ENCODE measurements at places on chromosomes 6 and 20. TPM values are rescaled to one million over a fixed set of nuclear protein-coding genes. Genes with fewer than 3 reads are reported as not detected.

GRCh38 chr20:2234598-2235191 is 61.1 kb upstream of the TGM3 start:
- no peaks in the 10 kb centered on the region for H3K27me3 ChIP-seq
- peak; percentile 9 for DNase-seq
- H3K4me1 ChIP-seq = no peaks in the 10 kb centered on the region
- H3K4me3 ChIP-seq = no peak overlapping the region

DNA sequence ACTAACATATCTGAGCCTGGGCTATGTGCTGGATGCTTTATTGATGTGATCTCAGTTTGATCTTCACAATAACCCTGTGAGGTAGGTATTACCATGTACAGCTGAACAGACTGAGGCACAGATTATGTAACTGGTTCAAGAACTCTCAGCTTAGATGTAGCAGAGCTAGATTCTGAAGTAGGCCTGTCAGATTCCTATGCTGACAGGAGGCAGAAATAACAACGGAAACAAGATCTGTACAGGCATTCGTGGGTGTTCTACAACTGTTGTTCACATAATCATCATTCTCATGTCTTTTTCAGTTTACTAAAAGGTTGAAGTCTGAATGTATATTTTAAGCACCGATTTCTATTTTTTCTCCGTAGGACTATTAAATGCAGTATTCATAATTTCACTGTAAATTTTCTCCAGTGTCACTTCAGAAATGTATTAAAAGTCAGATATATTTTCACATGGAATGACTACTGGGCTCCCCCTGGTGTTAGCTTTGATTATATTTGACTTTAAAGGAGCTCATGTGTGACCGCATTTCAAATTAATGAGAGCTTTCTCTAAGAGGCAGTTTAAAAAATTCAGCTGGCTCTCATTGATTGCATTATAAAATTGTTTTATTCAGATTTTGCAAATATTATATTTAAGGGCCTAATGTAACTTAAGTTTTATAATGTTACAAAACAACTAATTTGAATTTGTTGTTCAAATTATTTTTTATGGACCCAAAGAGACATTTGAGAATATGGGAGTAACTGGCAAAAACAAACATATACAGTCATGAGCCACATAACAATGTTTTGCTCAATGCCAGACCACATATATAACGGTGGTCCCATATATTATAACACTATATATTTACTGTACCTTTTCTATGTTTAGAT is 36.4 kb upstream of the SLC17A4 start:
- H3K4me3 ChIP-seq = no peak overlapping the region
- H3K27me3 ChIP-seq = no peaks in the 10 kb centered on the region
- no peak for DNase-seq
- no peaks in the 10 kb centered on the region for H3K4me1 ChIP-seq

- H3K36me3 ChIP-seq = no peaks in the 10 kb centered on the region
- no peak overlapping the region for H3K4me3 ChIP-seq
- peaks cover 2% of the 10 kb centered on the region for H3K4me1 ChIP-seq
- no peaks in the 10 kb centered on the region for H3K27me3 ChIP-seq
Observed at GRCh38 chr20:8342391-8342790, 210.3 kb downstream of the PLCB1 start.

The PIM1 gene
- 71.3 TPM for polyA plus RNA-seq

The TOMM6 gene
- 195 TPM for polyA plus RNA-seq

- DNase-seq = no peak
- H3K27ac ChIP-seq = no peak overlapping the region
- no peaks in the 10 kb centered on the region for H3K36me3 ChIP-seq
- no peaks in the 10 kb centered on the region for H3K4me1 ChIP-seq
- H3K4me3 ChIP-seq = no peak overlapping the region
Observed at GRCh38 chr6:39666706-39667489, 58.3 kb downstream of the KIF6 start.

- no peaks in the 10 kb centered on the region for H3K4me1 ChIP-seq
- H3K4me3 ChIP-seq = no peak overlapping the region
- DNase-seq = no peak
- no peak overlapping the region for H3K27ac ChIP-seq
- no peaks in the 10 kb centered on the region for H3K27me3 ChIP-seq
- H3K36me3 ChIP-seq = peaks cover 34% of the 10 kb centered on the region
Observed at GRCh38 chr6:34587325-34587724, 31.2 kb upstream of the SPDEF start.

The RXRB gene
- 45.5 TPM for polyA plus RNA-seq

GRCh38 chr6:12895721-12896120 is 179.2 kb downstream of the PHACTR1 start:
- H3K4me3 ChIP-seq = no peak overlapping the region
- no peaks in the 10 kb centered on the region for H3K27me3 ChIP-seq
- H3K4me1 ChIP-seq = no peaks in the 10 kb centered on the region
- no peaks in the 10 kb centered on the region for H3K36me3 ChIP-seq
- DNase-seq = no peak

- no peak overlapping the region for H3K27ac ChIP-seq
- DNase-seq = no peak
- H3K4me3 ChIP-seq = no peak overlapping the region
- no peaks in the 10 kb centered on the region for H3K27me3 ChIP-seq
- H3K4me1 ChIP-seq = no peaks in the 10 kb centered on the region
- no peaks in the 10 kb centered on the region for H3K36me3 ChIP-seq
Observed at GRCh38 chr6:19906171-19906570, 69.0 kb downstream of the ID4 start.

DNA sequence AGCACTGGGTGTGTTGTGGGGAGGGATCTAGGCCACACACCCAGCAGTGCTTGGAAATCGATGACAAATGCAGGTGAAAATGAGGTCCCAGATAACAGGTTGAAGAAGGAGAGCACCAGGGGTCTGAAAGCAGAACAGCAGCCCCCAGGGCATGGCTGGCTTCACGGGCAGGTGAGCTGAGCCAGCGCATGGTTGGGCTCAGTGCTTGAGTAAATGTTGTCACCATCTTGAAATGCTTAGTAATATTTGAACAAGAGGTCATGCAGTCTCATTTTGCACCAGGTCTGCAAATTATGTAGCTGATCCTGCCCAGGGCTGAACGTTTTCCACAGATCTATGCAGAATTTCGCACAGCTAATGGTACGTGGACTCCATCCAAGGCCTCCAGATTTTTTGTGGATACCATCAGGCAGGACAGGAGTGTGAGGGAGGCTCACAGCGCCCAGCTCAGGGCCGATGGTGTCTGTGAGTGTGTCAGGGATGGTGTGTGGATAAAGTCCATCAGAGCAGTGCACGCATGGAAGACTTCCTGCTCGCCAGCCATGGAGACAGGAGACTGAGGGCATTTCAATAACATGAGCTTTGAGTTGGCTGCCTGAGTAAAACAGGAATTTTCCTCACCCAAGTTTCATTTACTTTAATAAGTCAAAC is 53.1 kb upstream of the SNX9 start:
- no peak for DNase-seq
- no peak overlapping the region for H3K4me3 ChIP-seq
- no peaks in the 10 kb centered on the region for H3K36me3 ChIP-seq
- no peak overlapping the region for H3K27ac ChIP-seq
- H3K4me1 ChIP-seq = peaks cover 14% of the 10 kb centered on the region

- H3K36me3 ChIP-seq = peaks cover 37% of the 10 kb centered on the region
- no peak overlapping the region for H3K4me3 ChIP-seq
- H3K27me3 ChIP-seq = no peaks in the 10 kb centered on the region
- H3K4me1 ChIP-seq = no peaks in the 10 kb centered on the region
- no peak overlapping the region for H3K27ac ChIP-seq
Observed at GRCh38 chr6:75882734-75883133, 133.7 kb downstream of the MYO6 start.
